ENCODE measurements at places on chromosomes 11 and 22.

GRCh38 chr11:62593434-62594044 is 2.2 kb upstream of the TUT1 start:
- DNase-seq, result peak; percentile 77

DNA sequence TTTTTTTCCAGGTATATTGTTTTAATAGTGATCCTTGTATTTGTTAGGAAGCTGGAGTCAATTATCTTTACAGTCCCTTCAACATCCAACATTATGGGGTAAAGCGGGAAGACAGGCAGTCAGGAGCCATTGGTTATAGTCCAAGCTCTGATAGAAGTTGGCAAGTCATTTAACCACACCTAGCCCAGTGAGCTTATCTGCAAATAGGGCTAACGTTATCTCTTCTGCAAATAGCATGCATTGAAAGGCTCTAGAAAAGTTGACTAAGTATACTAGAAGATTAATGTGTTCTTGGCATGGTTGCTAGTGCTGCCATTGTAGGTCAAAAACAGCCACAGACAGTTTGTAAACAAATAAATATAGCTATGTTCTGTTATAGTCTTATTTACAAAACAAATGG is 520.7 kb downstream of the OPCML start:
- no peak for DNase-seq

GRCh38 chr11:44851496-44851895 is 99.2 kb downstream of the TP53I11 start:
- no peak for DNase-seq

DNA sequence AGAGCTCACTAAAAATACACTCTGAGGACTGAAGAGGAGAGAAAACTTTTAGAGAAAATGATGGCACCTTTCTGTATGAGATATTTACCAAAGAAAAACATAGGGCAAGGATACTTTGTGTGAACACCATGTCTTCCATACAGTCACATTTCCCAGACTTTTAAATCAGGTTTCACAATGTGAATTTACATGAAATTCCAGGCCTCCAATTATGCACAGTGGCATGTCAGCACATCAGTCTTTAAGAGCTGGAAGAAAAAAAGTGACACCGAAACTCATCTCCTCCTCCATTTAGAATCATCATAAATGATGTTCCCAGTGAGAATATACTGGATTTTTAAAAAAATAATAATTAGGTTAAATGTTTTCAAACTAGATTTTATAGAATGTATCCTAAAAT is 232.2 kb upstream of the UBASH3B start:
- DNase-seq, result no peak

DNA sequence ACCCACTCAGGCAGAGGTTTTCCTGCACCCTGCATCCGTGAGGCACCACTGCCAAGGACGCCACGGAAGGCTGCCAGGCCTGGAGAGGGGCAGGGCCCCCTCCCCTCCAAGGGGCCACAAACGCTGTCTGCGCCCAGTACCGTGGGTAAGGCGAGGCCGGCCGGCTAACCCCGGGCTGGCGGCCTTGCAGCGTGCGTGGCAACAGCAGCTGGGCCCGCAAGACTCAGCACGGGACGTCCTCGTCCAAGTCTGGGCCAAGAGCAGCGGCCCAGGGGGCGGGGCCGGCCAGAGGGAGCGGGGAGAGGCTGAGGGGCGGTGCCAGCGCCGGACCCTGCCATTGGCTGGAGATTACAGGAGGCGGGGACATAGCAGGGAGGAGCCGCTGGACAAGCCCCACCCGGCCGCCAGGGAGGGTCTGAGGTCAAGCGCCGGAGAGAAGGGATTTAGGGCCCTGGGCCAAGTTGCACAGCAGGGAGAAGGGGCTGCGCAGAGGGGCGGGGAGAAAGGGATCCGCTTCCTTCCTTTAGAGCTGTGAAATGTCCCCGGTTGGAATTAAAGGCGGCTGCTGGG is 16.0 kb downstream of the SLC43A1 start:
- DNase-seq, result no peak

DNA sequence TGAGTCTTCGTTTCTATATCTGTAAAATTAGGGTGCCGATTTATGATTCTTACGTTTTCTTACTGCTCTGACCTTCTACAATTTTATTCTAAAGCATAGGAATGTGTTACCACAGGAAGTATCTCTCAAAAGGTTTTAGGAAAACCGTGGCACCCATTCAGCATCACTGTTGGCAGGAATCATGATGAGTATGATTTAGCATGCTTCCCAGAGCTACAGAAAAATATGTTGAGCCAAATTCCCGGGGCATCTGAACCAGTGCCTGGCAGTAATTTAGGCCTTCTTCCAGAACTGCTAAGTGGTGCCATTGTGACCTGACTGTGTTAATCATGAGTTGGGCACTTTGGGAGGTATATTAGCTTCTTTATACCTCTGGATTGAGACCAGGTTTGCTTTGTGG is 605.0 kb upstream of the RAG2 start:
- DNase-seq, result no peak

DNA sequence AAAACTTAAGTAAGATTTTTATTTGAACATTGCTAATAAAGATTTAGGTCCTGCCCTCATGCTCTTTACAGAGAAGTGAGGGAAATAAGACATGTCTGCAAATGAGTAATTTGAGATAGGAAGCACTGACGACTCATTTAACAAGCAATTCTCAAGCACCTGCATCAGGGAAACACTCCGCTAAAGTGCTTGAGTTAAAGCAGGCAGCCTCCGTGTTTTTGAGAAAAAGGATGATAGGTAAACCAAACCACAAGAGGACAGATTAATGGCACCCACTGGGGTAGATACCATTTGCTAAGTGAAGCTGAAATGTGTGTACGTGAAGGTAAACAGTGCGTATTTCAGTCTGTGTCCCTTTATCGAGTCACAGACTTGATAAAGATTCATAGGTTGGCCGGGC is 184.6 kb upstream of the CARD18 start:
- no peak for DNase-seq

- no peak for DNase-seq
Observed at GRCh38 chr22:40000171-40000570, 5.4 kb downstream of the FAM83F start.

- DNase-seq, result no peak
Observed at GRCh38 chr11:102831489-102832440, 11.6 kb downstream of the MMP3 start.

GRCh38 chr11:6695377-6695776 is 12.2 kb upstream of the MRPL17 start:
- DNase-seq, result no peak

DNA sequence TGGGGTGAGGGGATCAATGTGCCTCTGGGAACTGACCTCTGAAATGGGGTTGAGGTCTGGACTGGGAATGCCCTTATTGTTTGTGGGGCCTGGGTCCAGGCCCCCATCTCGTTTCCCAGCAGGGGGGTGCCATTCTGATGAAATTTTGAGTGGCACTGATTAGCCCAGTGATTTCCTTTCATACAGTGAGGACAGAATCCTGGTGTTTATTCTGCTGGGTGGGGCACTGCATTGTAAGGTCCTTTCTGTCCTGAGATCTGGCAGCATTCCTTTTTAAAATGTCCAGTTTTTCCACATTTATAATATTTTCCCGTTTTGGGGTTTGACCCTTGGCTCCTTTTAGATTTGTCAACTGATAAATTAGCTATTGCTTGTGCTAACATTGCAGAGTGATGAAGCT is 27.1 kb downstream of the OR10A6 start:
- no peak for DNase-seq

DNA sequence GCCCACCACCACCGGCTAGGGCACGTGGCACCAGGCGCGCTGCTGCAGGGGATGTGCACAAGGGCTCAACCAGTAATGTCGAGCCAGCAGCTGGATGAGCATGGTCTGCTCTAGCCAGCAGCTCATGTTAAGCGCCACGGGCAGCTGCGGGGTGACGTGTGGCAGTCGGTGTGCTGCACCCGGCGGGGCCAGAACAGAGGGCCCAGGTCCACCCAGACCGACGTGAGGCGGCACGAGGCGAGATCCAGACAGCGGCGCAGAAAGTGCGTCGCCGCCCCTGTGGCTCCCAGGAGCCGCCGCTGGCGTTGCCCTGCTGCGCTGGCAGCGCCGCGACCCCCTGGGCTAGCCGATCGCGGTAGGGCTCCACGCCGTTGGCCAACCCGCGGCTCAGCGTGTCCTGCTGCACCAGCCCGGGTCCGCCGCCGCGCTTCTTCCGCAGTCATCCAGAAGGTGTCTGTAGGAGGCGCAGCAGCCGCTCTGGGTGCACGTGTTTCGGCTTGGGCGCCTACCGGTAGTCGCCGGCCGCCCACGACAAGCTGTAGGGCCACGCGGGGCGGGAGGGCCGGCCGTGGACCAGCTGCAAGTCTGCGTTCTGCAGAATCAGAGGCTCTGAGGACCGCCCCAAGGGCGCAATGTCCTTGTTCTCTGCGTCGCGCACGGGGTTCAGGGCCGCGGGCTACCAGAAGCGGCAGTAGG is 4.6 kb upstream of the GALR3 start:
- DNase-seq, result peak; percentile 56

- DNase-seq, result no peak
Observed at GRCh38 chr11:12411806-12412727, 34.7 kb downstream of the PARVA start.

DNA sequence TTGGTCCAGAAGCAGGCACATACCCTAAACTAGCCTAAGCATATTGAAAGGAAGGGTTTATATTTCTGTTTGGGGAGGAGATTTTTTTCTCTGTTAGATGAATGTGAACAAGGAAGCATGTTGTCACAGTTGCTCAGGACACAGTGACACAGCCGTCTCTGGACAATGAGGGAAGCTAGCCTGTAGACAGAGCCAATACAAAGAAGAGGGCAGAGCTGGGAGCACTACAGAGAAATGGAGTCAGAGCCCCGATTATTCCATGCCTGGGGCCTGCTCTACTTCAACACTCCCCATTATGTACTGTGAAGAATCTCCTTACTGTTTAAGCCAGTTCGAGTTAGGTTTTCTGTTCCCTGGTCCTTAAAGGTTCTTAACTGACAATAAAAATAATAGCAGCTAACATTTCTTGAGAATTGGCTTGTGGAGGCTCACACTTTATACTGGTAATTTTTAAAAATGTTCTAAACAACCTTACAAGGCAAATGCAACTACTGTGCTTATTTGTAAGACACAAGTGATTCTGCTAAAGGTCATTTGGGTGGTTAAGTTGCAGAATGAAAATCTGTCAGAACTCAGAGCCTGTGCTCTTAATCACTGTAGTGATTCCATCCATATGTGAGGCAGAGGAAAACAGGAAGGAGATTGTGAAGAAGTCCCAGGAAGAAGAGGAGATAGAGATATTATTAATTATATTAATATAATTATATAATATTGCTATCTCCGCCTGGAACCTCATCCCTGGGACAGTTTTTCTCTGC is 58.8 kb upstream of the RRAS2 start:
- no peak for DNase-seq

- DNase-seq, result no peak
Observed at GRCh38 chr22:48489551-48490499, 1337.8 kb downstream of the BRD1 start.

DNA sequence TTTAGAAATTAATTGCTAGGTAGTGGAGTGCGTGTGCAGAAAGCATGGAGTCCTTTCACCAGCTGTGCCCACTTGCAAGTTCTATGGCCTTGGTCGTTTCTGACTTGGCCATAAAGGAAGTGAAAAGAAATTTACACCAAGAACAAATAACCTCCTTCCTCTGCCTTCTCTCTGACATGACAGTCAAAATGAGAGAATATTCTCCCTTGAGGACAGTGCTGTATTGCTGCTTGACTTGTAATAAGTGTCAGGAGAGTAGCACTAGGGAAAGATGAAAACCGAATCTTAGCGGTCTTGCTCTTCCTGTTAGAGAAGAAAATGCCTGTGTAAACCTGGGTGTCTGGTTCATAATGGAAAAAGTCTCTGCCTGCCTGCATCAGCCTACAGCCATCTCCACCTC is 333.1 kb upstream of the RAG2 start:
- no peak for DNase-seq

- no peak for DNase-seq
Observed at GRCh38 chr11:129590030-129590752, 214.5 kb downstream of the BARX2 start.
